ENCODE measurements at places on chromosomes 13 and 19.

DNA sequence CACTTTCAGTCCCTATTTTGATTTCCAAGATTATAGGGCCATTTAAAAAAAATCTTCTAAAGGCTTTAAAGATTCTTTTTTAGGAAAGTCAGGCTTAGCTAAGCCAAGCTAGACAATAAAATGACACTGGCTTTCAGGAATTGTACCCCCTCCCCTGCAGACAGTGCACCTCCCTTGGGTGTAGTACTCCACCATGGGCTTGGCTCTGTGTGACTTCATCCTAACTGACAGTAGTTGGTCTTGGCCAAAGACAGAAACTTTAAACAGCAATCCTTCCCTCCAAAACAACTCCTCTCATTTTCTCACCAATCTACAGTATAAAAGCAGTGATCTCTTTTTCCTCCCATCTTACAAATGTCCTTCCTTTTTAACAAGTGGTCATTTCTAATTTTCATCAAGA lies 283.0 kb downstream of the DNAJC15 start:
- no peak for DNase-seq

- DNase-seq = no peak
Measured at GRCh38 chr13:55483626-55484158, 1657.0 kb upstream of the PRR20A start.

DNA sequence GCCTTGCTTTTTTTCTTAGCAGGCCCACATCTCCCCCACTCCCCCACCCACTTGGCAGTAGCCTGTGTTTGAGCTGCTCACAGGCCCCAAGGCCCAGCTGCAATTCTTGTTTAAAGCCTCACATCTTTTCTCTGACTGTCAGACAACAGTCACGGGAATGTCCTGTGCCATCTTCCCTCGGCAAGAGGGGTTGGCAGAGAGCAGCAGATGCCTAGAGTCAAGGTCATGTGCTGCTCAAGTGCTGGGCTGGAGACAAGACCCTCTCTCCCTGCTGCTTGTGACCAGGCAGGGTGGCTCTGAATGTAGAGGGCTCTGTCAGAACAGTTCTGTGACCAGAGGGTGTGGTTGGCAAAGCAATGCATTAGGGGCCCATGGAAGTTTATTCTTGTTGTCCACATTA lies 47.4 kb downstream of the BBC3 start:
- no peak for DNase-seq

DNA sequence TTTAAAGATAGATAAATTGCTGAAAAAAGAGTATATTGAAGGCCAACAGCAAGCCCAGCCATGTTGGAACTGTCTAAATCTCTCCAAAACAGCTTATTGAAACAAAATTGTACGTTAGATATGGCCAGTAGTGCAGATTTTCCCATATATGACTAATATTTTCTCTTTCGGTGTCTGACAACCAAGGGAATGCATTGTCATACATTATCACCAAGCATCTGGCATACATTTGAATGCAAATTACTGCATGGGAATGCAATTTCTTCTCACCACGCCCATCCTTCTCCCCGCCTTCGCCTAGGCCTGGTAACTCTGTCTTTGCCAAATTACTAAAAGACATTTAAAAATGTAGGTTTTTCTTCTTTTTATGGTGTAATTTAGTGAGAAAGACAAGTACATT lies 32.5 kb upstream of the IRS2 start:
- no peak for DNase-seq

DNA sequence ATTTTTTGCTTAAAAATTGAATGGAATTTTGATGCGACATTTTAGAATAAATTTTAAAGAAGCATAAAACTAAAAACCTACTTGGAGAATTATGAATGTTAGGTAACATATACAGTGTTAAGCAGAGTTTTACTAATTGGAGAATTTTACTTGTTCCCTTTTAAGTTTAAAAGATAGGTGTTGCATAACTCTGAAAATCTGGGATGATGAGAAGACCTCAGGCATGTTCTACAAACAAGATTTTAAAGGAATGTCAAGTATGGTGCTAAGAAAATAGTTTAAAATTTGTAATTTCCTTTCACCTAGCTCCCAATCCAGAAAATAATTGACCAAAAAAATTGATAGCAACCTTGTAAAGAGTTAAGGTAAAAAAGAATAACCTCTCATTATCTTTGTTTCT lies 135.8 kb downstream of the RFC3 start:
- DNase-seq = no peak

DNA sequence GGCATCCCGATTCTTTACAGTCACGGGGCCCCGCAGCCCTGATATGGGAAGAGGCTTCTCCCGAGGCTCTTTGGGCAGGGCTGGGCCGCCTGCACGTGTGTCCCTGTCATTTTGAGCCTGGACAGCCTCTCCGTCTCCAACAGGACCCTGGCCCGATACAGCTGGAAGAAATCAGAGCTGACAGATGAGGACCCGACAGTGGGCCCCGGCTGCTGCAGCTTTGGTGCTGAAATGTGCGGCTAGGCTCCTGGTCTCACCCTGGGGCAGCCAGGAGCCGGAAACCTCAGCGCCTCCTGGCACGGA lies 3.2 kb downstream of the PIAS4 start:
- DNase-seq = no peak

DNA sequence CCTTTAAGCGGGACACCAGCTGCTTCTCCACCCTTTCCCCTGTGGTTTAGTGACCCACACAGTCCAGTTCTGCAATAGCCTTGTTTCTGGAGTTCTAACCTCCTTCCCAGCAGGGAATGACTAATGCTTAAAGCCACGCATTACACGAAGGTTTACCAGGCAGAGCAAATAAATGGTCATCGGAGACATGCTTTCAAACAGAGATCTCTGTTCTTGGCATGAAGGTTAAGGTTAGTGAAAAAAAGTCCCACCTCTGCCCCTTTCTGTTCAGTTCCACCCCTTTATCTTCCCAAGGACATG lies 25.3 kb upstream of the MEDAG start:
- no peak for DNase-seq

- DNase-seq = no peak
Measured at GRCh38 chr19:3073931-3074595, 11.8 kb upstream of the TLE5 start.

DNA sequence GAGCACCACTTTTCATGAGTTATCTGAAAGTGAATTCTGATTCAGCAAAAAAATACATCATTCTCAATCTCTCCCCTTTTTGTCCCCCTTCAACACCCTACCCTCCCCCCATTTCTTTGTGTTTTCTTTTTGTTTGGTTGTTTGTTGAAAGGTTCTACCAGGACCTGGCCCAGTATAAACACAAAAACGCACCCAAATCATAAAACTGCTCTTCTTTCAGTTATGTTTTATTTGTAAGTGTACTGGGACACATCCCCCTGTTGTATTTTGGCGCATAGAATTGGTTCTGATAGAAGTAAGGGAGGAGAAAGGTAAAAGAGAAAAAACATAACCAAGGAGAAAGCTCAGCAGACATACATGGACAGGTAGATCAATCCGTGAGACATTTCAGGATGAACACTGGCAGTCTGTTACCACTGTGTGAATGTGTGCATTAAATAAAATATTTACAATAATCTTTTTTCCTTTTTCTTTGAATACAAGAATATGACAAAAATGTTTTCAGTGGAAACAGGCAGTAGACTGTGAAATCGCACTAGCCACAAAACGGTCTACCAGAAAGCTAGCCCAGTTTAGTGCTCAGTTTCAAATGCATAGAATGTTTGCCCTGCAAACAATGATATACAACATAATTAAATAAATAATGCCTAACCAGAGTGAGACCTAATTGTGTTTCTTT lies 4.2 kb downstream of the POU4F1 start:
- no peak for DNase-seq

- no peak for DNase-seq
Measured at GRCh38 chr13:110408286-110408685, 101.2 kb downstream of the COL4A2 start.

GRCh38 chr13:24713022-24713421 lies 32.8 kb downstream of the ATP12A start:
- no peak for DNase-seq

DNA sequence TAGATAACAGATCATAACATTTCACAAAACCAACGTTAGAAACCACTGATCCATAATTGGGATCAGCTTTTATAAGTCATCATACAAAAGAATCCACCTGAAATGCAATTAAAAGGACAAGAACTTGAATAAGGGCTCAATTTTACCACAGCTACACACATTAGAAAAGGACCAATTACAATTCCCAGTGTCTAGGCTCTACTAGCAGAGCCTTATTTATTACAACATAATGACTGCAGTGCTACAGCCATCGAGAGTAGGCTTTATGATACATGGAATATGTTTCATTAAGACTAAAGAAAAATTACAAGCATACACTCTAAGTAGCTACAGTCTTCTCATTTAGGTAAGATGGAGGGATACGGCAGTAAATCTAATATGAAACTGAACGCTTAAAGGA lies 2.9 kb downstream of the RBM26 start:
- no peak for DNase-seq

GRCh38 chr13:76968041-76968440 lies 19.7 kb downstream of the ACOD1 start:
- no peak for DNase-seq

GRCh38 chr19:45117671-45118070 lies 24.7 kb downstream of the PPP1R37 start:
- DNase-seq = no peak

DNA sequence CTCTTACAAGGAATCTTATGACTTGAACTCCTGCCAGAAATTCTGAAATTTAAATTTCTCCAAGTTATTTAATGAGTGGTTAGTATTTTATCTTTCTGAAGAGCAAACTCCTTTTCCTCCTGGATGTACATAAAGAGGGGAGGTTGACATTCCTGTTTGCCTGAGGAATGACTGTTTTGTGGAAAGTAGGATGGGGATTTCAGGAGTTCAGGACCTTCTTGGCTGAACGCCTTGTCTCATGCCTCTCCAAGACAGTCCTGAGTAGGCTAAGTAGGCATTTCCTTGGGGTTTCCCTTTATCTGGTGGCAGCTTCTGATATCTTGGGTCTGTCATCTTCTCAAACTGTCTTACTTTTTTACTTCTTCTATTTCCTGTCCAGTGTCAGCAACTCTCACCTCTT lies 356.6 kb downstream of the TDRD3 start:
- DNase-seq = no peak
